Activated naive CD4-positive, alpha-beta T cell treated with anti-CD3 and anti-CD28 coated beads, Interleukin-2, amount 50 U/mL, for 72 hours (primary cell): ENCODE measurements at places on chromosomes 6 and 20.

DNA sequence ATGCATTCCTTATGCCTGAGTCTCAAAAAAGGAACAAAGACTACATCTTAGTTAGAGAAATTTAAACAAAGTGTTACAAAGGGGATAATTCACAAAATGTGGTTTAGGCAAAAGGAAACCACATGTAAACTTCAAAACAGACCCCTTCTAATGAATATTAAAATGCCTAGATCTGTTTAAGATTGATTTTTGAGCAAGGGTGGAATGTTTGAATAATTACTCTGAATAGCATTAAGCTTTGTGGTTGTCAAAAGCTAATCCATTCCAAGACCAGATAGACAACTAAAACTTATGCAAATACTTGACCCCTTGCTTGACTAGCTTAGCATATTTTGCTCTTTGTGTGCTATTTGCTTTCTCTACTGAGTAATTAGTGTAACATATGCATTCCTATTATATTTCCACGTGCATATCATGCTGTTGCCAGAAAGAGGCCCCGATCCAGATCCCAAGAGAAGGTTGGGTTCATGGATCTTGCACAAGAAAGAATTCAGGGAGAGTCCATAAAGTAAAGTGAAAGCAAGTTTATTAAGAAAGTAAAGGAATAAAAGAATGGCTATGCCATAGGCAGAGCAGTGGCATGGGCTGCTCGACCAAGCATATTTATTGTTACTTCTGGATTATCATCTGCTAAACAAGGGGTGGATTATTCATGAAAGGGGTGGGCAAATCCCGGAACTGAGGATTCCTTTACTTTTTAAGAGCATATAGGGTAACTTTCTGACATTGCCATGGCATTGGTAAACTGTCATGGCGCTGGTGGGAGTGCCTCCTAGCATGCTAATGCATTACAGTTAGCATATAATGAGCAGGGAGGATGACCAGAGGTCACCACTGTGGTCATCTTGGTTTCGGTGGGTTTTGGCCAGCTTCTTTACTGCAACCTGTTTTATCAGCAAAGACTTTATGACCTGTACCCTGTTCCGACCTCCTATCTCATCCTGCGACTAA, 1193.4 kb upstream of the EYS start:
- no peak for DNase-seq

- no peak for DNase-seq
Observed at GRCh38 chr20:25308671-25309394, 60.9 kb downstream of the PYGB start.

GRCh38 chr20:2657674-2658073, 5.2 kb downstream of the NOP56 start:
- no peak for DNase-seq

GRCh38 chr20:3222635-3223600, 13.6 kb downstream of the ITPA start:
- no peak for DNase-seq

- no peak for DNase-seq
Observed at GRCh38 chr6:170504479-170504878, 48.6 kb downstream of the PSMB1 start.

DNA sequence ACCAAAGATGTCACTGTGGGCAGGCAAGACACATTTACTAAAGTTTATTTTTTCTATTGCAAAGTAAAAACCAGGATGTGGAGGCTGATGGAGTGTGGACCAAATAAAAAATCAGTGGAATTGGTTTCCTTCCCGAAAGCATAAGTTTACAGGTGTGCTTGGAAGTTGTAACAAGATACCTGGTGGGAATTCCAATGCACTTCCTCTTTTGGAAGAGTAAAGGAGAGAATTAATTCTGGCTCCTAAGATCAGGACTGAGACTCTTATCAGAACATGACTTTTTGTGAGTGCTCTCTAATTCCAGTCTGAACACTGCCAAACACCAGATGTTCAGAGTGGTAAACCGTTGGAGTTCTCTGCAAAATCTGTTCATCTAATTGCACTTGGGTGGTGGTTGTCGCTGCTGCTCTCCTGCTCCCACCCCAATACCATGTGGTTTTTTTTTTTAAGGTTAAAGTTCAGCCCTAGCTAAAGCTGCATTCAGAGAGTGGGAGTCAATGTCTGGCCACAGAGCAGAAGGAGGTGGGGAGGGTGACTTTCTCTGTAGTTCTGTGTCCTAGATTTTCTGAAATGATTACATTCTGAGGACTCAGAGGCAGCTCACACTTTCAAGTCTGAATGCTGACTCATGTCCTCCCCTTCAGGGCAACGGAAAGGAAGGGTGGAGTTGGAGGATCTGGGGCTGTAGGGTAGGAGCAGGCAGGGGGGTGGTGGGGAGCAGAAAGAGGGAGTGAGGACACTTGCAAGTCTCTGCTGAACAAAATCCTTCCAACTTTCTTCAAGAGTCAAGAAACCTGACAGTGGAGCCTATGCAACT, 275.8 kb upstream of the PRDM1 start:
- peak; percentile 46 for DNase-seq

DNA sequence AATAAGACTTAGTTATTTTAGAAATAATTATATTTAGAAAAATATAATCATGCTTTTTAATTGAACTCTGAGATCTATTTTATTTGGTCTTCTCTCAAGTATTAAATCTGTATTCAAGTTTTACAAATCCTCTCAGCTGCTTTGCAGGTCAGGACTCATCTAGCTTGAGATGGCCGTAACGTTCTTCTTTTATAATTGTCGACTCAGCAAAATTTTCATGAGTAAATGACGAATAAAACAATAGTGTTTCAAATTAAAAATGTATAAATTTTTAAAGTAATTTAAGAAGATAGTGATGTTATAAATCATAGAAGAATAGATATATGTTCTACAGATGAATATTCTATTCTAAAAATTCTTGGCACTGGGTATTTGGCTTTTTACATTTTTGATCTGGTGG, 957.1 kb upstream of the EYS start:
- no peak for DNase-seq
